ENCODE measurements at places on chromosomes 12 and 14. TPM values are rescaled to one million over a fixed set of nuclear protein-coding genes. Genes with fewer than 3 reads are reported as not detected.

GRCh38 chr12:6891646-6892001 is 13.0 kb upstream of the LRRC23 start:
- no peak for DNase-seq

DNA sequence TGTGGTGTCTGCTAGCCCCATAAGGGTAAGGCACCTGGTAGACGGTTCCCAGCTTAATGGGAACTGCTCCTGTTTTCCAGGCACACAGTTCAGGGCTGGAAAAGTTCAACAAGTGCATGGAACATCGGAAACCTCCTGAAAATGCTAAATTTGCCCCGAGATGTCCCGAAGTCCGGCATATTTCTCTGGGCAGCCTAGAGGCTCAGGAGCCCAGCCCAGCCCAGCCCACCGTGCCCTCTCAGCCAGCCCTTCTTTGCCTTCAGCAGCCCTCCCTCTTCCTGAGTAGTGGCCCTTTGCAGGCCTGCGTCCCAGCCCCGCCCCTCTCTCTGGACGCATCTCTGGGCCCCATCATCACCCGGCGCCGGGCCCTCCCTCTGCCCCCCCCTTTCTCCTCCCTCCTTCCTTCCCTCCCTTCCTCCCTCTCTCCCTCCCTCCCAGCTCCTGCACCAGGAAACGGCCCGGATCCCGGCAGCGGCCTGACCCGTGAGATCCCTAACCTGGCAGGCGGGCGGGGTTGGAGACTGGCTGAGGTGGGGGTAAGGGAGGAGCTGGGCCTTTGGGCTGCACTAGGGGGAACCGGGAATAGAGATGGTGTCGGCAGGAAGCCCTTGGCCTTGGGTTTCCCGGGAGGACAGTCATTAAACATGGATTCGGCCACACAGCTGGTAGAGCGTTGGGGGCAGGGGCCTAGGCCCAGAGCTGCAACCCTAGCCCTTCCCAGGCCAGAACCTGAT is at the start of gene BCL2L2:
BCL2L2 (plus strand) TSS at position 422 of the 734 bp plus-strand sequence. CDS start 935 bp downstream, outside the sequence.
- DNase-seq: peak; percentile 95

Gene IAPP
- total RNA-seq: not detected

Gene PMCH
- not detected for total RNA-seq

Data from Karpas-422 (cell line).